NCI-H524 (cell line): ENCODE measurements at places on chromosomes 7 and 10.

DNA sequence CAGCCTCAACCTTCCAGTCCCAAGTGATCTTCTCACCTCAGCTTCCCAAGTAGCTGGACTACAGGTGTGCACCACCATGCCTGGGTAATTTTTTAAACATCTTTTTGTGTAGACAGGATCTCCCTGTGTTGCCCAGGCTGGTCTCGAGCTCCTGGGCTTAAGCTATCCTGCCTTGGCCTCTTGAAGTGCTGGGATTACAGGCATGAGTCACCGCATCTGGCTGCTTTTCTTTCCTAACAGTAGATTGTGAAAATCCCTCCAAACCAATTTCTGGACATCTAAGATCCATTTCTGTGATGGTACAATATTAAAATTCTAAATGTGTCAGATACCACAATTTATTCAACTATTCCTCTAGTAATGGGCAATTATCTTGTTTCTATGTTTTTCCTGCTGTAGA lies 38.7 kb downstream of the RAB18 start:
- no peak for DNase-seq

DNA sequence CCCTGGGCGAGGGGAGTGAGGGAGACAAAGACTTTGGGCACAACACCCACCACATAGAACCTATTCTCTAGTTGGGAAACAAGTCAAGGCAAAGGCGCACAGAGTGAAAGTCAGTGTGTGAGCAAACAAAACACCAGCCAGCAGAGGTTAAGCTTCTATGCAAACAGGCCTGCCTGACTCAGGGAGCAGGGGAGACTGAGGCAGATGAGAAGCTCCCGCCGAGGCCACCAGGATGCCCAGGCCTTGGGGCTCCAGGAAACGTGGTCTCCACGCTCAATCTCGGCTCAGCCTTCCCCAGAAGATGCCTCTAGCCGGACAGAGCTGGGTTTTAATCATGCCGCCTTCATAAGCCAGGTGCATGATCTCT lies 74.1 kb upstream of the KCNMA1 start:
- no peak for DNase-seq

DNA sequence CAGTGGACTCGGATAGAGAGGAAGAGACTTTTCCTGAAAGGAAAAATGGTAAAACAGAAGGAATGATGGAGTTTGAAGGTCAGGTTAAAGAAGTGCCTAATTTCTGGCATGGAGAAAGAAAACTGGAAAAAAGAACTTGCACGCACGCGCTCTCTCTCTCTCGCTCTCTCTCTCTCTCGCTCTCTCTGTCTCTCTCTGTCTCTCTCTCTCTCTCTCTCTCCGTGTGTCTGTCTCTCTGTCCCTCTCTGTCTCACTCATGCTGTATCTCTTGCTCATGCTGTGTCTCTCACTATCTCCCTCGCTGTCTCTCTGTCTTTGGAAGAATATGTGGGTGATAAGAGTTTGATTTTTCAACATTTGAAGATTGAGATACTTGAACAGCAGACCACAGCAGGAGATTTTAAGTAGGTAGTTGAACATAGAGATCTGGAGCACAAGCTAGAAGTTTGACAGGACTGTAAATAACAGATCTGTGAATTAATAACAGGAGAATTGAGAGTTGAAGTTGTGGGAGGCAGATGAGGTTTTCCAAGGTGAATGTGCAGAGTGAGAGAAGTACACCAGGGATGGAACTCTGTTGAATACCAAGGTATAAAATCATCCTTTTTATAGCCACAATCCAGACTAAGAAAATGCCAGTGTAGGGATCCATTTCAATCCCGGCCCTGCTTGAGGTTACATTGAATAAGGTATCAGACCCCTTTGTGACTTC lies 33.1 kb downstream of the ADD3 start:
- no peak for DNase-seq

- DNase-seq: no peak
These were observed 194.9 kb downstream of the REEP3 start for GRCh38 chr10:63716016-63716580.

GRCh38 chr10:92834986-92835385 lies 13.3 kb upstream of the EXOC6 start:
- DNase-seq: no peak

DNA sequence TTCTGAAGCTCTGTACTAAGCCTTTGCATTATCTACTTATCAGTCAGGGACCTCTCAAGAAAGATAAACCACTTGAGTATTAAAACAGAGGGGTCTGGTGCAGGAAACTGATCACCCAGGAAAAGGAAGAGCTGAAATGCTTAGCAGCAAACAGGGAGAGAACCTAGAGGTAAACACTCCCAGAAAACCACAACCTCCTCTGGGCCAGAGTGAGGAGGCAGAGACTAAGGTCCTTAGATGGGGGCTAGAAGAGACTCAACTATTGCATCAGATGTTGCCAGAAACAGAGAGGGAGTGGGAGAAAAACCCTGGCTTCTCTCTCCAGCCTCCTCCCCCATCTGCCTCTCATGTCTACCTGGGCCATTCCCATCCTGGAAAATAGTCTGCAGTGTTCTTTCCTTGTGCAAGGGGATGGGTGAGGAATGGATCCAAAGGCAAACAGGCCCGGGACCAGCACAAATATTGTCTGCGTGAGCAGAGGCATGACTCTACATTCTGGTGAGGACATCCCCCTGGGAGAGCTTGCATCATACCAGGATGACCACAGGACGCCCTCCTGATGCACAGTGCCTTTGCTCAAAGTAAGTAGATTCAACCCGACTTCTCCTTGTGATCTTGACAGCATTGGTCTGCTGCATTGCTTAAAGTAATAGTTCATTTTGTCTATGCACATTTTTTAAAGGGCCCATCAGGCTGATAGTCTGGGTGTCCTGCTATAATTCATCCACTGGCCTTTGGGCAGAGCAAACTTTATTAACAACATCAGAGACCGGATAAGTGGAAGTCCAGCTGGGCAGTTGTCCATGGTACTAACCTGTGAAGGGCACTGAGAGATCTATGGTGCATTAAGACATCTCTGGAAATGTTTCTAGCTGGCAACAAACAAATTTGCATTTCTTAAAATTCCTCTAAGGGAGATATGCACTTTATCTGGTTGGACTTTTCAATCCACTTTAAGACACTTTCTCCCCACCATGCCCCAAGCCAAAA lies 22.4 kb upstream of the ODAD2 start:
- no peak for DNase-seq

- no peak for DNase-seq
These were observed 15.5 kb downstream of the WAPL start for GRCh38 chr10:86506062-86506461.

DNA sequence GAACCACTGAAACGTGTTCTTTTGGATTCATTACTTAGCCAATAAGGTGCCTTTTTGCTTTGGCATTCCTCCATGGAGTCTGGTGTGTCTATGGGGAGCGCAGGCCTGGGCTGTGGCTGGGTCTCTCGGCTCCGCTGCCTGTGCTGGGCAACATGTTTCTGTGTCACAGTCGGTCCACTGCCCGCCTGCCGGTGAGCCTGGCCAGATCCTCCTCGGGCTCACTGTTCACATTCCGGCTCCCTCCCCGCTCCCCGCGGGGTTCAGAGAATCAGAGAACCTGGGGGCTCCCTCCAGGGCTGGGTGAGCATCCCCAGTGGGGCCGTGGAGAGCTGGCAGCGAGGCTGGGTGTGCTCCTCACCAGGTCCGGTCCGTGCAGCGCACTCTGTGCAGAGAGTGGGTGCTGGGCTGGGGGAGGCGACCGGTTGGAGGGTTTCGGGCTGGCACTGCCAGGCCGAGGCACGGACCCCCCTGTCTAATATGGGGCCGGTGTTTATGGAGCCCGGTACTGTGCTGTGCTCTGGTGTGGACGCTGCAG lies 70.4 kb downstream of the INPP5A start:
- no peak for DNase-seq

GRCh38 chr7:47939425-47940036 lies 8.7 kb downstream of the PKD1L1 start:
- DNase-seq: no peak

GRCh38 chr10:1127629-1128028 lies 71.4 kb downstream of the WDR37 start:
- no peak for DNase-seq
